ENCODE measurements at places on chromosomes 13 and 19. TPM values are rescaled to one million over a fixed set of nuclear protein-coding genes. Genes with fewer than 3 reads are reported as not detected.

AMER2 gene
- total RNA-seq: not detected

MAMSTR gene
- 1.1 TPM for total RNA-seq

OR7A5 gene
- not detected for total RNA-seq

SIGLEC14 gene
- not detected for total RNA-seq

MED16 gene
- total RNA-seq: 71.5 TPM

BCL2L12 gene
- total RNA-seq: 13.6 TPM

KLK4 gene
- not detected for total RNA-seq

STXBP2 gene
- 253 TPM for total RNA-seq

TNFRSF19 gene
- total RNA-seq: 1.4 TPM

ZNF888 gene
- total RNA-seq: 5.0 TPM

HIF3A gene
- not detected for total RNA-seq

CEBPA gene
- 3.8 TPM for total RNA-seq

ZNF560 gene
- total RNA-seq: not detected

ZNF433 gene
- 0.49 TPM for total RNA-seq

RPL28 gene
- total RNA-seq: 2,934 TPM

NLRP11 gene
- total RNA-seq: not detected

ADAMTSL5 gene
- total RNA-seq: 2.1 TPM

TTC9B gene
- not detected for total RNA-seq

ZNF83 gene
- 63.7 TPM for total RNA-seq

CLC gene
- 2.9 TPM for total RNA-seq

ZNF491 gene
- total RNA-seq: 0.62 TPM

ZNF559 gene
- total RNA-seq: 12.2 TPM

SULT2B1 gene
- total RNA-seq: not detected

KCNC3 gene
- 1.4 TPM for total RNA-seq

CGB2 gene
- total RNA-seq: not detected

DIRAS1 gene
- total RNA-seq: not detected

SIGLECL1 gene
- not detected for total RNA-seq

SIGLEC12 gene
- total RNA-seq: not detected

ZNF77 gene
- total RNA-seq: 2.4 TPM
